ENCODE measurements at places on chromosomes 11 and 22.

DNA sequence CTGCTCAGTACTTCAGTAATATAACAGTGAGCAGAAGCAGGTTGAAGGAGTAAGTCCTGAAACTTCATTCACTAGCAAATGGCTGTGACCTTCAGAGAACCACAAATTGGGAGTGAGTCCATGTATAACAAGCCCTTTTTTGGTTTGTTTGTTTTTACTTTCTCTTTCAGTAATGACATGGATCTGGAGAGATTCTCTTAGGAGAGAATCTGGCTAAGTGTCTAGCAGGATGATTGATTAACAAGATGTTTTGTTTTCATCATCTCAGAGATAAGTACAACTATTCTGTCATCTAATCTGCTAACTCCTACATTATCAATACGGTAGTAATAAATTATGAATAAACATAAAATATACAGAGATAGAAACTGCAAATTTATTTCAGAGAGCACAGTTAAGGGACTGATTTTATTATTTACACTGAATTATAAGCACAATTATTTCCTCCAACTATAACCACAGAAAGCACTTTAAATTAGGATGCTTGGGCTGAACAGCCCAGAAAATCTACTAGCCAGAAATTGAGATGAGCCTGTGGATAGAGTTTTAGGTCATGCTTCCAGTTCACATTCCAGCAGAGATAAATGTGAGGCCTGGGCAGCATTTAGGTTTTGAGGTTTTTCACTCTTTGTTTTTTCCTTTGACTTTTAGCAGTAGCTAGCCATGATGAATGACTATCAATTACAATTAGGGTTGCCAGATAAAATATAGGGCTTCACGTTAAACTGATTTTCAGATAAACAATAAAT is 429.3 kb upstream of the FAT3 start:
- no peak for DNase-seq

DNA sequence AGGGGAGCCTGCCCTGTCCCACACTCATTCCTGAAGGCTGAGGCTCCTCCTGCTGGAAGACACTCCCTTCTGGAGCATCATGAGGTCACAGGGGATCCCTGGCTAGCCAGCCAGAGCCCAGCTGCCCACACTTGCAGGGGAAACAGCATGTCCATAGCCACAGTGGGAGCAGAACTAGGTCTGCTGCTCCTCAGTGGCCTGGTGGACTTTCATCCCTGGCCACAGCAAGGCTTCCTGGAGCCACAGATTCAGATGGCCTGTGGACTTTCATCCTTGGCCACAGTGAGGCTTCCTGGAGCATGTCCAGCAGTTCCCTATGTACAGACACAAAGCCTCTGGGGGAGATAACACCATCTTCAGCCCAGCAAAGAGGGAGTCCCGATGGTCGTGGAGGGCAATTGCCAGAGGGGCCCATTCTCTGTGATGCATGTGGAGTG is 5.9 kb upstream of the APOL6 start:
- DNase-seq, result no peak

DNA sequence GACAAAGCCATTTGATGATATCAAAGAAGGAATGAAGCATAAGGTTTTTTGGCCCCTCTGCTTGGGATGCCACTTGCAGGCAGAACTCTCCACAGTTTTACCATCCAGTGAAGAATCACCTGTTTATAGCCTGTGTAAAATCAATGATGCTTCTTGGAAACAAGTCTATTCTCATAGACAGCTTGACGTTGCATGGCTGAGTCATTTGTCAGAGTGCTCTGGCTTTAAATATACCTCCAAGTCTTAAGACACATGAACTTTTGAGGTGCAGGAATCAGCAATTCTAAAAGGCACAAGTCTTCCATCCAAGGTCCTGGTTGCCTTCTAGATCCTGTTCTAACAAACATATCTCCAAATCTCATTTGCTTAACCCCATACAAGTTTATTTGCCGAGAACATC is 53.6 kb upstream of the KIRREL3 start:
- no peak for DNase-seq

GRCh38 chr11:11157185-11157584 is 195.9 kb downstream of the CSNK2A3 start:
- peak; percentile 47 for DNase-seq

DNA sequence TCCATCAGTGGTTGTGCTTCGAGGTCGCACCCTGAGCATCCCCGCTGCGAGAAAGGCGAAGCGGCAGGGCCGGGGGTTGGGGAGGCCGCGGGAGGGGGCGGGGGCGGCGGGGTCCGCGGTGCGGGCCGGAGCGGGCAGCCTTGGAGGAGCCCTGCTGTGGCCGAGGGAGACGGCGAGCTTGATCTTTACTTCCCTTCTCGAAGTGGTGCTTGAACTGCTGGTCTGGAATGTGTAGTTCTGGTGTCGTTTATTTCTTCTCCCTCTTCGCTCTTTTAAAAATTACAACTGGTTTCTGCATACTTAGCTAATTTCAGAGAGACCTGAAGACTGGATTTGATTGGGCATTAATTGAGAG is 1.1 kb downstream of the APLP2 start:
- DNase-seq, result no peak
